Neural crest cell (in vitro differentiated cells): ENCODE measurements at places on chromosomes 4 and X.

DNA sequence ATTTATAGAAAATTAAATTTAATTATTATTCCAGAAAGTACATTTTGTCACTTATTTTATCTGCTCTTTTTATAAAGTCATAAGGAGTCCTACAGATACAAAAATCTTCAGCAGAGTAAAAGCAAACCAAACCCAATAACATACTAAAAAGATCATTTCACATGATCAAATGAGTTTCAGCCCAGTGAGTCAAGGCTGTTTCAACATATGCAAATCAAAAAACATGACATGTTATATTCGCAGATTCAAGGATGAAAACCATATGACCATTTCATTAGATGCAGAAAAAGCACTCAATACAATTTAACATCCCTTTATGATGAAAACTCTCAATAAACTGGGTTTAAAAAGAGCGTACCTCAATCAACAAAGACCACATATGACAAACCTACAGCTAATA lies 214.3 kb downstream of the FAT4 start:
- peaks cover 4% of the 10 kb centered on the region for H3K36me3 ChIP-seq
- no peak overlapping the region for H3K4me3 ChIP-seq
- DNase-seq = no peak
- H3K27ac ChIP-seq = no peak overlapping the region

DNA sequence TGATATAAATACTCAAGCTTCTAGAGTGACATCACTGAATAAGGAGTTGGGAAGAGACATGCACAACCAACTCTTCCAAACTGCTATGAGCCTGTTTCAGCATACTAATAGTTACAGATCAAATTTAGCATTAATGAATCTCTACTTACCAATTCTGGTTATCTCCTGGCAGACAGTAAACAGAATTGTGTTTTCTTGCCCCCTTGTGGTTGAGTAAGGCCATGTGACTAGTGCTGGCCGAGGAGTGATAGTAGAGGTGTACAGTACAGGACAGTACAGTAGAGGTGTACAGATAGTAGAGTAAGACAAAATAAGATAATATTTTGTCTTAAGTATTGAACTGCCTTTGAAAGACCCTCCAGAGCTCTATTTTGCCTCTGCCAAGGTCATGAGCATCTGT lies 681.4 kb downstream of the GABRG1 start:
- no peak overlapping the region for H3K4me3 ChIP-seq
- H3K27ac ChIP-seq = no peak overlapping the region
- H3K27me3 ChIP-seq = no peaks in the 10 kb centered on the region
- H3K4me1 ChIP-seq = no peaks in the 10 kb centered on the region
- DNase-seq = no peak

DNA sequence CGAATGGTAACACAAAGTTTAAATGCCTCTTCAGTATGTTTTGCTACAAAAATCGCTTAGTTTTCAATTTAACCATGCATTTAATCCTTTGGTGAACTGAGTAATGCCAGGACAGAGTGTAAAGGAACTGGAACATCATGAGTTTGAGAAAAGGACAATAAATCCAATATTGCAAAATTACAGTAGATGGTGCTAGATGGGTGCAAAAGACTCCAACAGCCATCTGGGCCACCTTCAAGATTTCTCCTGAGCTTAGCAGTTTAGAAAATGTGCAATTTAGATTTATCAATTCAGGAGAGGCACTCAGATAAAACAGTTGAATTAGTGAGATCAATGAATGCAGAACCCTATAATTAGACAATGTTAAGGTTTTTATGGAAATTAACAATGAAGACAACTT lies 33.2 kb upstream of the MID1IP1 start:
- H3K27me3 ChIP-seq = no peaks in the 10 kb centered on the region
- no peak overlapping the region for H3K27ac ChIP-seq
- no peak overlapping the region for H3K4me3 ChIP-seq

DNA sequence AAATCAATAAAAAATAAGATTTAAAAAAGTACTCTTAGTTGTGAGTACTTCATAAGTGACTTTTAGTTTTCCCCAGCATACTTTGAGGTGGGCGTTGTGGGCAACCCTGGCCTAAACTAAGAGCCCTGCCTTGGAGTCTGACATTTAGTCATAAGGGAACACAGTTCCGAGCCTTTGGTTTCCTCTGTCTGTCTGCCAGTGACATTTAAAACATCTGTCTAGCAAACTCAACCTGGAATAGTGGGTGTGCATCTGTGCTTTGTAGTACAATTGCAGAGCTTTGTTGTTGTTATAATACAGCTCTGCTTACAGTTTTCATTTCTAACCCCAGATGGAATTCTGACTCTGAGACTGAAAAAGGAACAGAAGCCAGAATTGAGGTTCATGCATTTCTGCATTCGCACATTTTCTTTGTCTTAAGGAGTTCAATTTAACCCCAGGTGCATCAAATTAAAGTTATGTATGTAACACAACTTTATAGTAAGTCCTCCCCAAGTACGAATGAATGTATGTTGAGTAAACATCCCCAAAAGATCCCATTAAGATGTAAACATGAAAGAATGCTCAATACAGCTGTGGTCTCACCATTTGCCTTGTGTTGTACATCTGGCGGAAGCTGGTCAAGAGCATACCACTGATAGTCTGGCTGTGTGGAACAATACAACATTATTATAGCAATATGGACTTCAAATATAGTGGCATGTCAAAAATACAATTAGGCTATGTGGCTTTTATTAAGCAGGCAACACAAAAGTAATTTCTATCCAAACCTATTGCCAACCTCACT lies 25.9 kb downstream of the TNIP3 start:
- H3K36me3 ChIP-seq = no peaks in the 10 kb centered on the region
- no peaks in the 10 kb centered on the region for H3K4me1 ChIP-seq
- DNase-seq = no peak
- H3K4me3 ChIP-seq = no peak overlapping the region
- no peaks in the 10 kb centered on the region for H3K27me3 ChIP-seq
- no peak overlapping the region for H3K27ac ChIP-seq
